ENCODE measurements at places on chromosomes 2 and 18.

- no peak for DNase-seq
These were observed 6.3 kb upstream of the SPP2 start for GRCh38 chr2:234044157-234044556.

DNA sequence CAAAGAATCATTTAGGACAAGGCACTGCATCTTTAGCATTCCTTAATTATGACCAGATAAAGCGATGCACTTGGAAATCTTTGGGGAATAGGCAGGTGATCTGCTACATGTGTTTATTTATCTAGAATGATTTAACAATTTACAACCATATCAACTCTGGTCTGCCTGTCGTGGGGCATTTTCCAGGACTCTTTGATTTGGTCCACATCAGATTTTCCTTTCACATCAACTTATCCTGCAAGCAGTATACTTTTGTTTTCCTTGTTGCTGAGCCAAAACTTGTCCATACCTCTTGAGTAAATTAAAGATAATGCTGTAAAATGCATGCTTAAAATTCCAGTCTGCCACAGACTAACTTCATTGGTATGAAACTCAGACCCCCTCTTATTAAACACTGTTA is 312.4 kb upstream of the TCF4 start:
- no peak for DNase-seq

DNA sequence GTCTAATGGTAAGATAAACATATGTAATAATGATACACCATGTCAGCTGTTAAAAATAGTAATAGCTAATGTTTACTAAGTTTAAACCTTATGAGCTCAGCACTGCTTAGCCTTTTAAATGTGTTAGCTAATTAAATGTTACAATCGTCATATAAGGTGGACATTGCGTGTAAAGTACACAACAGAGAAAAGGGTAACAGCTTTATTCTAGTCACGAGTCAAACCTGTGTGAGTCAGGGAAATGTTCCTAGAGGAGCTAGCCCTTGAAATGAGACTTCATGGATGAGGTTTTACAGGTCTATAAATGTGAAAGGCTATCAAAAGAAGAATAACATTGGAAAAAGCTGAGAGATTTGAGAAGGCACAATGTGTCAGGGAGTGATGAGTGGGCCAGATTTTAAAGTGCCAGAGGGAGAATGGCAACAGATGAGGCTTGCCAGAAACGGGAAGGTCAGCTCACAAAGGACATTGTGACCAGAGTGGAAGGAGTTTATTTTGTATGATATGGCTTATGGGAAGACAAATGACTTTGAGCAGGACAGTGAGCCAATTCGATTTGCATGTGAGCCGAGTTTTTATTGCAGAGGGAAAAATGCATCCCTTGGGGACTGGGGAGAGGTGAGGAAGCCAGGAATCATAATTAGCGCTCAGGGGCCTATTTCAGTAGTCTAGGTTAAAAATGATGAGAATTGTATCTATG is 276.3 kb downstream of the CTNNA2 start:
- DNase-seq = no peak

GRCh38 chr2:101802329-101802728 is 104.8 kb downstream of the MAP4K4 start:
- no peak for DNase-seq

DNA sequence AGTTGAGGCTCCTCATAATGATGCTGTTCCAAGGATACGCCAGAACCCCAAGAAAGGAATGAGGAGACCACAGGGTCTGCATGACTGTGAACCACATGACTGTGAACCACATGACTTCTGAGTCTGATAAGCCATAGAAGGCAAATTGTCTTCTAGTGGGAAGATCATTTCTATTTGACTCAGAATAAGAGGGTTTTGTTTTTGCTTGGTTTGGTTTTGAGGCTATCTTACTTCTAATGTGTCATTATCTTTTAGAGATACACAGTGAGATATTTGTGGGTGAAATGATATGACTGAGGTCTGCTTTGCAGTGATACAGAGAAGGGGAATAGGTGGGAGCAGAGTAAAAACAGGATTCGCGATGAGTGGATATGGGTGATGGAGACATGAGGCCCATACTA is 28.9 kb upstream of the BCL2L11 start:
- DNase-seq = no peak

DNA sequence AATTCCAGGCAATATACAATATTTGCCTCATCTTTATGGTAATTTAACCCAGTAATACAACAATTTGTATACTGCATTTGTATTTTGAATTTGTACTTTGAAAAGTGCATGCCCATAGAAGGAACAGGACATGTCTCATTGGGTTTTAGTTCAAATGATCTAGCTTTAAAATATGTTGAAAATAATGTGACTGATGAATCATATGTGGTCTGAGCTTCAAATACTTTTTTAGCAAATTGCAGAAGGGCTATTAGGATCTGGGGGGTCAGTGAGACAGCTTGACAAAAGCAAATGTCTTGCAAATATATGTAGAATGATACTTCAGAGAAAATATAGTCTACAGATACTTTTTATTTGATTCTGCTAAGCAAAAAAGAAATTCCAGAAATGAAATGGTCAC is 248.9 kb downstream of the DCC start:
- DNase-seq = no peak

DNA sequence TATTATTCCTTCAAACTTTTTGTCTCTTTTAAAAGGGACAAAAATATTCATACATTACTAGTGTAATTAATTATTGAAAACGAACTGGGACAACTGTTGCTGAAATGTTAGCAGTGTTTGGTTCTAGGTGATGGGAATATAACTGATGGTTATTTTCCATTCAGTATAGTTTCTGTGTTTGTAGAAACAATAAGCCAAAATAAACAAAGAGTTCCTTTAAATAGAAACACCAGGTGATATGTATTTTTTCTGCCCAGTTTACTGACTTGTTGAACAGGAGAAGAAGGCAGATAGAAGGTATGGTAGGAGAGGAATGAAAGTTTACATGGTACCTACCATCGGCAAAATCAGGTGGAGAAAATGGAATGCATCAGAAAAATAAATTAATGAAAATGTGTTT is 74.2 kb downstream of the LYPD6B start:
- no peak for DNase-seq

DNA sequence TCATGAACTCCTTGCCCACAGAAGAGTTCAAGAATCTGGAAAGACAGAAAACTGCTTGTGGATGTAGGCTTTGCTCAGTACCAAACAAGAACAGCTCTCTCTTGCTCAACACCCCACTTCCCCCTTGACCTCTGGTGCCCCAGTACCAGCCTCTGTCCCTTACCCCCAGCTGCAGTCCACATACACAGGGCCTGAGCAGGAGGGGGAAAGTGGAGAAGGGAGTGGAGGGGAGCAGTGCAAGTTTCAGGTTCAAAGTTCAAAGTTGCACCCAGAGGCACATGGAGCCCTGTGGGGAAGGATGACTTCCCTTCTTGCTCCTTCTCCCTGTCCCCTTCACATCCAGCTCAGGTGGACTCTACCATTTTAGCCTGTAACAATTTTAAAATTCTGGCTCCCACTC is 61.1 kb upstream of the LPIN2 start:
- DNase-seq = no peak

Data from activated CD4-positive, alpha-beta T cell treated with anti-CD3 and anti-CD28 coated beads, Interleukin-2, amount 50 U/mL, for 4 hours (primary cell).